Femur (tissue), 1 donor: ENCODE measurements at places on chromosomes 5 and 9.

- DNase-seq = no peak
Observed at GRCh38 chr9:93266521-93267001, 82.6 kb downstream of the WNK2 start.

DNA sequence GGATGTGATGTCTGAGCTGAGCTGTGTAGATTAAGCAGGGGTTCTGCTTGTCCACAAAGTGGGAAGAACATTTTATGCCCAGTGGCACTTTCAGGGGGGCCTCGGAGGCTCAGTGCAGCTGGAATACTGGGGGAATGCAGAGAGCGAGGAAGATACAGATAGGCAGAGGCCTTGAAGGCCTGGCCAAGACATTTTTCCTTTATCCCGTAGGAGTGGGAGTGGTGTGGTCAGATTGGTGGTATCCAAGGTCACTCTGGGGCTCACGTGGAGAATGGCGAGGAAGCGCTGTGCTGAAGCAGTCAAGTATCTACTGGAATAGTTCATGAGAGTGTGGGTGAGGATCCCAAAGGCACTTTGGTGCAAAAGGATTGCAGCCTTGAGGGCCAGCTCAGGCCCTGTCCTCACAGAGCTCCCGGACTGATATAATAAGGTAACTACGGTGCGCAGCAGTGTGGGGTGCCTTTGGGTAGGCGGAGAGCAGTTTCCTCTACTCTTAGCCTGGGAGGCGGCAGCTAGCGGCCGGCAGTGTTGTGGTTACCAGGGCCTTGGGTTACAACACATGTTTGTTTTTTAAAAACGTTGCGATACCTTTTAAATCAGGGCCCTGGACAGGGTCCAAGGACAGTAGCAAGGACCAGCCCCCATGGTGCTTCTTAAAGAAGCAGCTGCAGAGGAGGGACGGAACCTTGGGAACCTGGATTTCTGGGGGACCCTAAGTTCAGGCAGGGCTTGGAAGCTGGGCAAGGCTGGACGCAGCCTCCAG is 10.8 kb upstream of the CCDC69 start:
- peak; percentile 71 for DNase-seq

DNA sequence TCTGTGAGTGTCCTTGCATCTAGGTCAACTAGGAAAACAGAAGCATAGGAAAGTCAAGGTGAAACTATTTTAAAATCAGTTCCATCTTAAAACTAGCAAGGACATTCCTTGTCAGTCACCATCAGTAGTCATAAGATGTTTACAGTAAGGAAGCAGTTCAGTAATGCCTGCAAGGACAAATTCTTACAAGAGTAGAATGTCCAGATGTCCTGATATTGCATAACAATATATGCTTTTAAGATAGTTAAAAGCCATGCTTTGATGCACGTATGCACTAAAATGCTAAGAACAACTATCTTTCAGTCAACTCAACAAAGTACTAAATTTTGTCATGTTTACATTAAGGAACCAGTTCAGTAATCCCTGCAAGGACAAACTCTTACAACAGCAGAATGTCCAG is 11.3 kb upstream of the SVEP1 start:
- DNase-seq = no peak

DNA sequence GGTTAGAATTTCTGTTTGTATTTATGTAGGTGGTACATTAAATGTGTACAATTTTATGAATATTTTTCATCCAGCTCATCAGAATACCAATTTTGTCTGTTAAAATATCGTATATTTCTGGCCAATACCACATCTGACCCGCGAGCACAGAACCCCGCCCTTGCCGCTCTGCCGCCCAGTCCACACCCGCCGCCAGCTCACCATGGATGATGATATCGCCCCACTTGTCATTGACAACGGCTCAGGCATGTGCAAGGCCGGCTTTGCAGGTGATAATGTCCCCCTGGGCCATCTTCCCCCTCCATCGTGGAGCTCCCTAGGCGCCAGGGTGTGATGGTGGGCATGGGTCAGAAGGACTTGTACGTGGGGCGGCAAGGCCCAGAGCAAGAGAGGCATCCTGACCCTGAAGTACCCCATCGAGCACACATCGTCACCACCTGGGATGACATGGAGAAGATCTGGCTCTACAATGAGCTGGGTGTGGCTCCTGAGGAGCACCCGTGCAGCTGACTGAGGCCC is 153.2 kb downstream of the CAVIN4 start:
- DNase-seq = no peak

DNA sequence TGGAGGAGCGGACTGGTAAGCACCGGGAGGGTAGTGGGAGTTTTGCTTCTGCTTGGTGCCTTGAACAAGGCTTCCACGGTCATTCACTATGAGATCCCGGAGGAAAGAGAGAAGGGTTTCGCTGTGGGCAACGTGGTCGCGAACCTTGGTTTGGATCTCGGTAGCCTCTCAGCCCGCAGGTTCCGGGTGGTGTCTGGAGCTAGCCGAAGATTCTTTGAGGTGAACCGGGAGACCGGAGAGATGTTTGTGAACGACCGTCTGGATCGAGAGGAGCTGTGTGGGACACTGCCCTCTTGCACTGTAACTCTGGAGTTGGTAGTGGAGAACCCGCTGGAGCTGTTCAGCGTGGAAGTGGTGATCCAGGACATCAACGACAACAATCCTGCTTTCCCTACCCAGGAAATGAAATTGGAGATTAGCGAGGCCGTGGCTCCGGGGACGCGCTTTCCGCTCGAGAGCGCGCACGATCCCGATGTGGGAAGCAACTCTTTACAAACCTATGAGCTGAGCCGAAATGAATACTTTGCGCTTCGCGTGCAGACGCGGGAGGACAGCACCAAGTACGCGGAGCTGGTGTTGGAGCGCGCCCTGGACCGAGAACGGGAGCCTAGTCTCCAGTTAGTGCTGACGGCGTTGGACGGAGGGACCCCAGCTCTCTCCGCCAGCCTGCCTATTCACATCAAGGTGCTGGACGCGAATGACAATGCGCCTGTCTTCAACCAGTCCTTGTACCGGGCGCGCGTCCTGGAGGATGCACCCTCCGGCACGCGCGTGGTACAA is 556 bp downstream of the PCDHGC3 start:
- peak; percentile 91 for DNase-seq

GRCh38 chr5:175896301-175897040 is 25.1 kb downstream of the CPLX2 start:
- DNase-seq = no peak

- DNase-seq = no peak
Observed at GRCh38 chr5:2147504-2148311, 265.0 kb upstream of the IRX4 start.

DNA sequence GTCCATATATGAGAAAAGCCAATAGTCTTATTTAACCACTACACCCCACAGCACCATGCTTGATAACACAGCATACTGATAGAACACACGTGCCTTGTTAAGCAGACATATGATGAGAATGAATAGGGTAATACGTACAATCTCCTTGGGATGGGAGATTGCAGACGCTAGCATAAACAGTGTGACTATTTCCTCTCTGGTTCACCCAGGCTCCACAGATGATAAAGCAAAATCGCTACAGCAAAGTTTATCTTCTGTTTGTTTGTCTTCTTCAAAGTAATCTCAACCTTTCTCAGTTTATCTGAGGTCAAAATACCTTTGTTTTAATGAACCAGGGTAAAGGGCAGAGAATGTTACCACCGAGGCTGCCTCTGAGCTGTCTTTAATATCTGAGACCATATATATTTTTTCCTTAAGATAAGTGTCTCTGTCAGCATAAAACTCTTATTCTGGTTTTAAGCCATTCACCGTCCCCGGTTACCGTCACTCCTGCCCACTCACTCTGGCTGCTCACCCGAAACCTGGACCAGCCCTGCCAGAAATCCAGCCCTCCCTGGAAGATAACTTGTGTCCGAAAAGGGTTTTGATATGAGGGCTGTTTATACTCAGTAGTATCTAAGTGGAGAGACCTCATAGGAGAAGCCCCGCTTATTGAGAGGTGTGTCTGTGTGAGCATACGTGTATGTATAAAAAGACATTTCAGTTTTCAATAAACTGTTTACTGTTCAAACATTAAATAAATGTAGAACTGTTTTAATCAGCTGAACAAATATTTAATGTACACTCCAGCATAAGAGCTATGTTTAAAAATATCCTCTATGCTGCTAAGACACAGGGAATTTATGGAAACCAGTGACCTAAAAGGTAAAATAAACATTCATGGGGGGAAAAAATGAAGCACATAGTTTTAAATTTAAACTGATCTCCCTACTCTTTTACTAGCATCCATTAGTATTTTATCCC is 465.4 kb downstream of the RASEF start:
- DNase-seq = peak; percentile 21

- DNase-seq = no peak
Observed at GRCh38 chr5:155514105-155514563, 500.6 kb downstream of the KIF4B start.

GRCh38 chr5:179436321-179437122 is 91.3 kb upstream of the ADAMTS2 start:
- DNase-seq = no peak

DNA sequence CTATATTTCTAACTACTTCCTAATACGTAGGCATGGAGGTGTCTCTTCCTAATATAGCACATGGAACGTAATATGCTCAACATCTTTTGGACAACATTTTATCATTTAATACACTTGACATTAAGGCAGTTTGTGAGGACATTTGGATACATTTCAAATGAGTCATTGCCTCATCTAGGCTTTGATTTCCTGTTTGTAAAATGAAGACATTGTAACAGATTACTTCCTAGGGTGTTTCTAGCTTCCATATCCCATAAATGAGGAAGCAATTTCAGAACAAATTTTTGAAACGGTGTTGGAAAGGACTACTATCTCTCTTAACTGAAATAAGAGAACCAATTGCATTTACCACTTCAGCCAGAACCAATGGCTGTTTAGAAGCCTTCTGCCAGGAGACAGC is 38.7 kb downstream of the SLC28A3 start:
- no peak for DNase-seq

GRCh38 chr5:61651195-61651594 is 319.1 kb downstream of the ZSWIM6 start:
- DNase-seq = no peak

DNA sequence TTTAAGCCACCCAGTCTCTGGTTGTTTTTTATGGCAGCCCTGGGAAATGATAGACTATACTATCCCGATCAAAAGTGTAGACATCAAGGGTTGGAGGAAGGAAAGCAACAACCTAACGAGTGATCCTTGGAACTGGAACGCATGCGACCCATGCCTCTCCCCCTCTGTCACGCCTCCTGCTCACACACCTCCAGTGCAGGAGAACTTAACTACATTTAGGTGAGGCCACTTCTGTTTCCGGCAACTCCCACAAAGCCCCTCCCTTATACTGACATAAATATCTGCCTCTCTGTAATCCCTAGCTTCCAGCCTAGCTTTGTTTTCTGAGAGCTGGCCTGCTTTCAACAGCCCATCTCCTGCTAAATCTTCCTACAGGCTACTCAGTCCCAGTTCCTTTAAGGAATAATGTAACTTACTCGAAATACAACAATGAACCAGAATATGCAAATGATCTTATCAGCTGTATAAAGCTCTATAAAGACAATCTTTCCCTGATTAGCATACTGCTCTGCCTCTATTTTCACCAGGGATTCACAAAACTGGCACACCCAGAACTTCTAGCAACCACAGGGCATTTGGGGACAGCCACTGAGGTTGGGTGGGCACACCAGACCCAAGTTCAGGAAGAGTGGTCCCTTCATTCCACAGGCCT is 73.9 kb downstream of the GABBR2 start:
- DNase-seq = no peak

DNA sequence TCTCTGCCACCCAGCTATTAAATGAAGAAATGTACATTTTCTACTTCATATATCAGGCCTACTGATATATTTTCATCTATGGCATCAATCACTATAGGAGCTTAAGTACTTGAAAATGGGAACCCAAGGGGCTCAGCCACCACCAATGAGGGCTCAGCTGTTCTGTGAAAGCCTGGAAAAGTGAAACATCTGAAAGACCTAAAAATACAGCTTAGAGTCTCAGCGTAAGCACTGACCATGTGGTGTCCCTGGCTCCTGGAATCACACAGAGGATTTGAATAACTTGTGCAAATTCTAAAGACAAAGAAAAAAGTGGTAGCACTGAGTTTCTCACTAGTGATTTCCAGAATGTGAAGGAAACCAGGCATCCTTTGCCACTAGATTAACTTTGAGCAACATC is 64.5 kb downstream of the PTPRD start:
- no peak for DNase-seq

GRCh38 chr5:116652903-116653302 is 78.3 kb upstream of the SEMA6A start:
- no peak for DNase-seq

DNA sequence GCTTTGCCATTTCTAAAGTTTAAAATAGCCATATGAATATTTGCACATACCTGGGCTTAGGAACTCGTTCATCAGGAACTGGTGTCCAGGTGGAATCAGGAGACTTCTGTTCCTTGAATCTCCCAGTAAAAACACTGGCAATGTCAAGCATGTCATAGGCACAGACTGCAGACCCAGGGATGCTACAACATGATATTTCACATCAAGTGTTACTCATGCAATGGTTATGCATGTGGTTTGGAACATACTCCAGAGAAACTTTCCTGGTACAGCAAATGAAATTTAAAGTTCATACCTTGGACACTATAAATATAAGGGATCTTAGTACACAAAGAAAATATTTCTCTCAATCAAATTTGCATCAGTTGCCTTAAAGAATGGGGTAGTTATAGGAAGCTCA is 92.2 kb downstream of the SEMA6A start:
- DNase-seq = no peak

- DNase-seq = no peak
Observed at GRCh38 chr9:13244181-13244580, 35.3 kb downstream of the MPDZ start.

DNA sequence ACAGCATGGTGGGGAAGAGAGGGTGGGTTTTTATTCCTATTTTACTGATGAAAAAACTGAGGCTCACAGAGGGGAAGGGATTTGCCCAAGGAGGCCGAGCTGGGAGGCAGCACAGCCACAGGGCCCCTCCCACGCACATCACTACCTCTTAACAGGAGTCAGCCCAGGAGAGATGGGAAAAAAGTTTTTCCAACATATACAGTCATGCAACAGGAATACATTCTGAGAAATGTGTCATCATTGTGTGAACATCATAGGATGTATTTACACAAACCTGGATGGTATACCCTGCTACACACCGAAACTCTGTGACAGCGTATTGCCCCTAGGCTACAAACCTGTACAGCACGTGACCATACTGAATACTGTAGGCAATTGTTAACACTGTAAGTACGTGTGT is 11.6 kb downstream of the TRAF1 start:
- no peak for DNase-seq

DNA sequence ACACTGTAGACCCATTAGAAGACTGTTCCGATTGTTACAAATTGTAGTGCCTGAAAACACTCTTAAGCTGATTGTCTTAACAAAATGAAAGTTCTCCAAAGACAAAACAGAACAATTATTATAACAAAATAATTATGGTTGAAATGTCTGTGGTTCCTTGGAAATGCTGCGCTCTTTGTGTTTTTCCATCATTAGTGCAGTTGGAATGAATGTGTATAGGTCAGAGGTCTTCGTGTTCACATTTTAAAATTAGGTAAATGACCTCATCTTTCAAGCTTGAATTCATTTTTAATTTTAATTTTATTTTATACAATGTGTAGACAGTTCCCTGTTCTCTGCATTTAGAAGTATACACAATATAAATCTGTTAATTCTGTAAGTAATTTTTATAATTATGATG is 56.7 kb upstream of the NXNL2 start:
- DNase-seq = no peak
